ENCODE measurements at places on chromosomes 7 and 10.
A peak's percentile ranks its signal among the peaks of the same experiment; 100 is the strongest.

DNA sequence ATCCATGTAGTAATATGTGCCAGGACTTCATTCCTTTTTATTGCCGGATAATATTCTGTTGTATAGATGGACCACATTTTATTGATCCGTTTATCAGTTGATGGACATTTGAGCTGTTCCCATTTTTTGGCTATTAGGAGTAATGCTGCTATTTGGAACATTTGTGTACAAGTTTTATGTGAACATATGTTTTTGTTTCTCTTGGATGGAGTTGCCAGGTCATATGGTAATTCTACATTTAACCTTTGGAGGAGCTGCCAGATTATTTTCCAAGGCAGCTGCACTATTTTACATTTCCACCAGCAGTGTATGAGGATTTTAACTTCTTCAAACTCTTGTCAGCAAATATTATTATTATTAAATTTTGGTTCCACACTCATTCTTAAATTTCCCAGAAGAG, 59.2 kb downstream of the C10orf90 start:
- DNase-seq: no peak

DNA sequence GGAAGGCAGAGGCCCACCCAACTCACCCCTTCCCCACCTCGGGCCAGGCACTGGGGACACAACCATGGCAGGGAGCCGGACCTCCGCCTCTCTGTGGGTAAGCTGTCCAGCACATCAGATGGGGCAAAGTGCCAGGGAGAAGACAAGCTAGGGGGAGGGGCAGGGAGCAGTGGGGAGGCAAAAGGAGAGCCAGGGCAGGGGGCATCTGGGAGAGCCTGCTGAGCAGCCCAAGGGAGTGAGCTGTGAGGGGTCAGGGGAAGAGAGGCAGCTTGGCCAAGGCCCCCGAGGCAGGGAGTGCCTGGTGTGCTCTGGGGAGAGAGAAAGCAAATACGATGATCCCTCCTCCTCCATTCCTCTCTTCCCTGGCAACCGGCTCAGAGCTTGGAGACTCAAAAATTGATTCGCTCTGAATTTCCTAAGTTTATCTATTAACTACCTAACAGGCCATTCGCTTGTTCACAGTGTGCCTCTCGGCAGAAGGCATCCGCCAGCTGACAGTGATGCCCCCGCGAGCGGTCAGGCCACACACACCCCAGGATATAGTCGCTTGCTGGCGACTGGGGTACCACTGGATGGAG, 4.5 kb downstream of the CAMK2B start:
- no peak for DNase-seq

DNA sequence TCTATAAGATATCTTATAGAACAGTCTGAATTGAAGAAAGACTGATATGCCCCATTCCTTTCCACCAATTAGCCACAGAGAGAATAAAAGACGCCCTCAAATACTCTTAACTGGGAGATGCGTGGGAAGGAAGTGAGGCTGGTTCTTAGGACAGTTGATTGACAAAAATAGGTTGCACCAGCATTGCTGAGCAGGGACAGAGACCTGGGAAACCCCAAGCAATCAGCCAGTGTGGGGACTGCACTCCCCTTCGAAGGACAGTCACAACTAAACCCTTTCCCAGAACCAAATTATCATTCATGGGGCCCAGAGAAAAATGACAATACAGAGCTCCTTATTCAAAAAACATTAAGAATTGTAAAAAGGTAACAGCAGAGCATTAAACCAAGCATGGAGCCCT, 196.9 kb upstream of the GHITM start:
- DNase-seq: no peak

GRCh38 chr10:5070648-5071410, 23.4 kb upstream of the AKR1C3 start:
- peak; percentile 77 for DNase-seq

GRCh38 chr7:130884437-130885417, 150.7 kb upstream of the KLF14 start:
- no peak for DNase-seq

DNA sequence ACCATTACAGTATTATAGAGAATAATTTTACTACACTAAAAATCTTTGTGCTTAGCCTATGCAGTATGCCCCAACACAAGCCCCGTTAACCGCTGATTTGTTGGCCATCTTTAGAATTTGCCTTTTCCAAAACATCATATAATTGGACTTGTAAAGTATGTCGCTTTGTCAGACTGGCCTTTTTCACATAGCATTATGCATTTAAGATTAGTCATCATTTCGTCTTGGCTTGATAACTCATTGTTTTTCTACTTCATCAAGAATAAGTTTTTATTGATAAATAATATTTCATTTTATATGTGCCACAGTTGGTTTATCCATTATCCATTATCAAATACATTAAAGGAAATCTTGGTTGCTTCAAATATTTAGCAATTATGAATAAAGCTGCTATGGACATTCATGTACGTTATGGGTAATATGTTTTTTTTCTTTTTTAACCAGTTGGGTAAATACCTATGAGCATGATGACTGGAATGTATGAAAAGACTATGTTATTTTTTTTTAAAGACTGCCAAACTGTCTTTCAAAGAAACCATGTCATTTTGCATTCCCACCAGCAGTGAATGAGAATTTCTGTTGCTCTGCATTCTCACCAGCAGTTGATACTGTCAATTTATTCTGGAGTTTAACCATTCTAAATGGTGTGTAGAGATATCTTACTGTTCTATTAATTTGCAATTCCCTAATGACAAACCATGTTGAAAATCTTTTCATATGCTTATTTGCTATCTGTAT, 273.1 kb upstream of the KCND2 start:
- DNase-seq: peak; percentile 68

DNA sequence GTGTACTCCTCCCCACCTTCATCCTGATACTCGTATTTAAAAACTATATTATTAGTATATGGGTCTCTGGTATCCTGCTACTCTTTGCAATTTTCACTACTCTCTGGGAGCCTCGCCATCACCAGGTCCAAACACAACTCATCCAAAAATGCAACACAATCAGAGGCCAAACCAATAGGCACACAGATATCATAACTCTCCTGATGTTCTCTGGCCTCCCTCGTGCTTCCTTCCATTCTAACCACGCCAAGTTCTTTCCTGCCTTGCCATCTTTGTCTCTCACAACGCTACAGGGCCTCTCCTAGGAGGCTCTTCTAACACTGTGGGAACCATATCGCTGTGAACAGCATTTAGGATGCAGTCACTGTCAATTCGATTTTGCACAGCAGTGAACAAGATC, 7.3 kb downstream of the RHEB start:
- no peak for DNase-seq

GRCh38 chr7:99455874-99456273, 10.1 kb downstream of the ATP5MF start:
- no peak for DNase-seq

- DNase-seq: no peak
Observed at GRCh38 chr10:111015181-111015580, 61.6 kb upstream of the ADRA2A start.

GRCh38 chr7:117870448-117871130, 2.7 kb downstream of the CTTNBP2 start:
- no peak for DNase-seq

- DNase-seq: no peak
Observed at GRCh38 chr10:127738512-127739424, 1.8 kb downstream of the FOXI2 start.

DNA sequence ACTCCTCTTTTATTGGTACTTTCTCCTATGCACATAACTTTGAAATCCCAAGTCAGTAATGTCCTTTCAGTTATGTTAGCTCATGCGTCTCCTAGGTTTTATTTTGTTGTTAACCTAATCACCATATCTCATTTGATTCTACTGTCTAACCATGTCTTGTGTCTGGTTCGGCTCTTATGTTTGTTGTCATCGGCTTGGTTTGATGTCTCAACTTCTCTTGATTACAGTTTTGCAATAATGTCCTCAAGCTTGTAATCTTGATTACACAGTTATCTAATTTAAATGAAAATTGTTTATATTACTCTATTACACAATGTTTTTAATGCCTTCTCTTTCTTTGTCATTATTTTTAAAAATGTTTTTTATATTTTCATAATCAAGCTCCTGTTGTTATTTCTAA, 35.9 kb upstream of the SEMA3A start:
- DNase-seq: no peak

GRCh38 chr7:80231707-80232106, 97.1 kb downstream of the GNAI1 start:
- DNase-seq: peak; percentile 36

DNA sequence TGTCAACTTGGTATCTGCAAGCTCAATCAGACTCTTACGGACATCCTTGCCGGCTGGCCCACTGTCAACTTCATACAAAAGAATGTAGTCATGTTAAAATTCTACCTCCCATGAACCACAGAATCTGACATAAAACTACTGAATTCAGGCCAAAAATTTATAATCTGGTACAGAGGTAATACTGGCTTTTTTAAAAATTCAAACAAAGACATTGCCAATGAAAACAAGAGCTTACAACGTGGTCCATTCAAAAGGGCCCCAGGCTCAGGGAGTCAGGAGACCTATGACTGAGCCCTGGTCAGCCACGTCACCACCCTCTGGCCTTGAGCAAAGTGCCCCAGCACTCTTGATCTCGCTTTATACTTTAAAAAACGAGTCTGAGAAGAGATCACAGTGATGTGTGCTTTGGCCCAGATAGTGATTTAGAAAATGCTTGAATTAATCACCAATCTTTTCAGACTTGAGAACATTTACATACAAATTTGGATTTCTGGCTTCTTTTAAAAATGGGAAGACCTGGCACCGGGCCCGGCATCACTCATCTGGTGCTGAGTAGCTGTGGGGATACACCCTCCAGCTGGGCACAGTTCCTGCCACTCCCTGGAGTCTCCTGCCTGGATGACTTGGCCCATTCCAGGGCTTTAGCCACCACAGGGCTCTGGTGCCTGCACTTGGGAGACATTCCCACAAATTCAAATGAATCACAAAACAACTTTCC, 94.1 kb downstream of the PIP4K2A start:
- peak; percentile 97 for DNase-seq

- DNase-seq: no peak
Observed at GRCh38 chr10:128804411-128804810, 662.6 kb upstream of the MGMT start.

GRCh38 chr7:47513741-47514241, 68.1 kb downstream of the TNS3 start:
- peak; percentile 75 for DNase-seq

- DNase-seq: no peak
Observed at GRCh38 chr7:90749262-90749661, 153.1 kb downstream of the CDK14 start.

GRCh38 chr10:84291384-84291783, 37.0 kb upstream of the CCSER2 start:
- DNase-seq: peak; percentile 68

DNA sequence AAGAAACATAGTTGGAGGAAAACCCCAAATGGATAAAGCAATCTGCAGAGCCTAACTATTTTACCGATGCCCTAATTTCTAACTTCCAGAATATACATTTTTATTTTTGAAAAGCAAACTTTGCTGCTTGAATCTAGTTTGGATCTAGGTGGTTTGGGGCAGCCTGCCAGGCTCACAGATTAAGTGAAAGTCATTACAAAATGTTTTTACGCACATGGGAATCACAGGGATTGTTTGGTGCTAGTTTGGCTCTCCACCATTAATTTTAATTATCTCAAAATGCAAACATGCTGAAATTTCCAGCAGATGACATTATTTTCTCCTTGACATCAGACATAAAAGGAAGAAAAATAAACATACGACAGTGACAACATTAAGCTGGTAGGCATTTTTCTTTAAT, 166.7 kb upstream of the INHBA start:
- DNase-seq: peak; percentile 63

- no peak for DNase-seq
Observed at GRCh38 chr10:101724446-101724845, 29.5 kb upstream of the FBXW4 start.

DNA sequence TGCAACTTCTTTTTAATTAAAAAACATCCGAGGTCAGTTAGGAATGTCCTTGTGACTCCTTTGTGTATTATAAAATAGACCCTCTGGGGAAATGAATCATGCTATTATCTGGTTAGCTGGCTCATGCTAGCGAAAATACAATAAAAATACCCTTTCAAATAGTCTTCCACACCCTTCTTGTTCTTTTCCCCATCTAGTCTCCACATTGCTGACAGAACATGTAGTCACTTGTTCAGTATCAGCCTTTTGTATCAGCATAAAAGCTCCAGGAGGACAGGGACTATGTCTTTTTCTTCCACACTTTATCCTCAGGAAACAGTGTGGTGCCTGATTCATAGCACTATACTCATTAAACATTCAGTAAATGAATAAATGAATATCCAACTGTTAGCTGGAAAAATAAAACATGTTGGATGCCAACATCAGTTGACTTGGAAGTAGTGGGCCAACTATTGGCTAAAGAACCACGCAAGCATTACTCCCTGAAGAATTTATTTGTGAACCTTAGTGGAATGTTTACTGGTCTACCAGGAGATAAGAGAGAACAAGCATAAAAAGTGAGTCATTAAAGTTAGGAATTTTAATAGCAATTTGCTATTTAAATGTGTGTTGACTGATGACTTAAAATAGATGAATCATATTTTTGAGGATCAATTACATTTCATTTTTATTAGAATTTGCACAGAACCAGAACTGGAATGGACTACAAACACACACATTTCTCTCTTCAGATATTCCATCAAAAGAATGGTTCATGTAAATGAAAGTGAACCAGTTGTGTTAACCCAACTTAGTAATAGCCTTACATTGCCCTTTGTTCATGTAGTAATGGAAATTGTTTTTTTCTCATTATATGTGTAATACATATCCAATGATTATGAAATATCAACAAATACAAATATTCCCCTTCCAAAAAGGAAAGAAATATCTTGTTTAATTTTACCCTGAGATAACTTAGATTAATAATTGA, 129.6 kb downstream of the DKK1 start:
- peak; percentile 95 for DNase-seq

DNA sequence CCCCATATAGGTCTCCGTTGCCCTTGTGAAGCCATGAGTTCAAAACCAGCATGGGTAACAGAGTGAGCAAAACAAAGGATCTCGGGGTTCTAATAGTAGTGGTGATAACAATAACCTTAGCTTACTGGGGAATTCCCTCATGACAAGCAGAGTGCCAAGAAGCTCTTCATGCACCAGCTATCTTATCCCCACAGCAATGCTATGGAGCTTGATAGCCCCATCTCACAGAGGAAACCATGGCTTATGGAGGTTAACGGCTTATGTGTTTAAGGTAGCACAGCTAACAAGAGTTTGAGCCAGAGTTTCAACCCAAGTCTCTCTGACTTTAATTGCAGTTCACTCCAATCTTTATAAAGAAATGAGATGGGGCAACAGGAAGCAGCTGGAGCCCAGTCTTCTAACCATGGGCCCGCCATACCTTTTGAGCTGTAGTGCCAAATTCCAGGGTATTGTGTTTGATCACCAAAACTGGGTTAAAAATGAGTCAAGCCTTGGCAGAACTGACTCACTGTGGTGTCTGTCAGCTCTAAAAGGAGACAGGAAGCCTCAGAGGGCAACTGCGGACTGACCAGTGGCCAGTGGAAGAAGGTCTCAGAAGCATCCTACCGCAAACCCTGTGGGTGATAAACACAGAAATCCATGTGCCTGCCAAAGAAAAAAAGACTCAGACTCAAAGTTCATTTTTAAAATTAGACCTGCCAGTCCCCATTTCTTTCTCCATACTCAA, 16.5 kb upstream of the PLAU start:
- peak; percentile 95 for DNase-seq
